ENCODE measurements at places on chromosomes 4 and X.

- no peak for DNase-seq
These were observed 86.3 kb downstream of the EGF start for GRCh38 chr4:109998867-109999584.

GRCh38 chr4:20203508-20203907 lies 48.2 kb upstream of the SLIT2 start:
- no peak for DNase-seq

- no peak for DNase-seq
These were observed 11.0 kb upstream of the CTBP1 start for GRCh38 chr4:1259966-1260365.

DNA sequence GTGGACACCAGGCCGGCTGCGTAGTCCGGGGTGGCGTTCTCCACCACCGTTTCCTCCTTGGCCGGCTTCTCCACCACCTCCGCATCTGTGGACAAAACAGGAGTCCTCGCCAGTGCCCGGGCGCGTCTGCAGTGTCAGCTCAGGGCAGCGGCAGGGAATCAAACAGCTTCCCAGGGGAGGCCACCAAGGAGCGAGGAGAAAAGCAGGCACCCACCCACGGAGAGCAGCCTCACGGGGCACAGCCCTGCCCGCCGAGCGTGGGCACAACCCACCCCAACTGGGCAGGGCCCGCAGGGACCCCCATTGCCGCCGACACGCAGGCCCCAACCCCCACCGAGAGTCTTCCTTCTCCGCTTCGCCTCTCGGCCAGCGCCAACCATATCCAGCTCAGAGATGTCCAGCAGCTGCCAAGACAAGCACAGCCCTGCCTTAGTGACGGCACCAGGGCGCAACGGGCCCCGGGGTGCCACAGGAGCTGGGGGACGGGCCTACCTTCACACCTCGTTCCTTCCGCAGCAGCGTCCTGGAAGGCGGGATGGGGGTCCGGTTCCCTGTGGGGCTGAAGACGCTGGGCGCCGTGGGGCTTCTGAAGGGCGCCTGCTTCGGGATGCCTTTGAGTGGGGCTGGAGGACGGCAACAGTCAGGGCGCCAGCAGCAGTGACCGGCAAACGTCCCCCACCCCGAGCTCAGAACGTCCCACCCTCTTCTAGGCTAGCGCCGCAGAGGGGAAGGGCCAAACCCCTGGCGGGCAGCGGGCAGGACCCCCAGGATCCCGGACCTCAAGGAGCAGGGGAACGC lies 22.8 kb downstream of the NELFA start:
- no peak for DNase-seq

DNA sequence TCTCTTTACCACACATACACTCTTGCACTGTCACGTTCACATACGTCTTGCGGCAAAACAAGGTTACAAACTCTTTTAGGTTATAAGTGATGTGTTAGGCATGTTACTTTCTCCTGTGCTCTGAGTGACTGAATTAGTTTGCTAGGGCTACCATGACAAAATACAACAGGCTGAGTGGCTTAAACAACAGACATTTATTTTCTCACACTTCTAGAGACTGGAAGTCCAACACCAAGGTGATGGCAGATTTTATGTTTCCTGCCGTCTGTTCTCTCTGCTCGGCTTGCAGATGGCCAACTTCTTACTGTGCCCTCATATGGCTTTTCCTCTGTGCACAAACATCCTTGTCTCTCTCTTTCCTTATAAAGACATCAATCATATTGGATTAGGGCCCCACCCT lies 1224.3 kb upstream of the TENM3 start:
- DNase-seq = no peak

- no peak for DNase-seq
These were observed 106.4 kb downstream of the PHKA2 start for GRCh38 chrX:18877469-18877868.

GRCh38 chr4:152236519-152237056 lies 299.3 kb downstream of the FBXW7 start:
- no peak for DNase-seq

DNA sequence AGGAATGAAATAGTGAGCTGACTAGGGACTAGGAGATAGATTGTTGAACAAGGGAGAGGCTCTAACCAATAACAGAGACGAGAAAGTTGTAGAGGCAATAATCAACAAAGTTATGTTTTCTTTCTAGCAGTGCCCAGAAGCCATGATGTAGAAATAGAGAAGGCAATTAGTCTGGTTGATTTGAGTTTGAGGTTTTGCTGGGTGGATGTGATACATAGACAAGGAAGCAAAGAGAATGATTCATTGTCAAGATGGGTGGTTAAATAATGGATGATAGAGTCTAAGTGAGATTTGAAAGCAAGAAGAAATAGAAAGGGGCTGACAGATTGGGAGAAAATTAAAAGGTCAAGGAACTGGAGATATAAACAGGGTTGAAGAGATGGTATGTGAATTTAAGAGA lies 11.2 kb downstream of the RBM41 start:
- DNase-seq = no peak

DNA sequence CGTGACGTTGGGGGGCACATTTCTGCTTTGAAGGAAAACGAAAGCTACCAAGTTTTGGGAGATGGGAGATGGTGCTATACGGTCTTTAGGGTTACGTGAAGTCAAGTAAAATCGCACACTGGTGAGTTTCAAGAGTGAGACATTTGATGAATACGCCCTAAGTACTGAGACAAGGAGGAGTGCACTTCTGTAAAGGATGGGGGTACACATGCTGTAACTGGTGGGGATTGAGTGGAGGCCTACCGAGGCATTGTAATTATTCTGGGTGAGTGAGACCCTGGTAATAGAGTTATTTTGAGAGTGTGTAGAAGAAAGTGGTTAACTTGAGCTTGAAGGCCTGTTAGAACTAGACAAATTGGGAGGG lies 536 bp downstream of the SH3BGRL start:
- DNase-seq = no peak

- DNase-seq = no peak
These were observed 280.5 kb downstream of the FBXW7 start for GRCh38 chr4:152255437-152255836.

DNA sequence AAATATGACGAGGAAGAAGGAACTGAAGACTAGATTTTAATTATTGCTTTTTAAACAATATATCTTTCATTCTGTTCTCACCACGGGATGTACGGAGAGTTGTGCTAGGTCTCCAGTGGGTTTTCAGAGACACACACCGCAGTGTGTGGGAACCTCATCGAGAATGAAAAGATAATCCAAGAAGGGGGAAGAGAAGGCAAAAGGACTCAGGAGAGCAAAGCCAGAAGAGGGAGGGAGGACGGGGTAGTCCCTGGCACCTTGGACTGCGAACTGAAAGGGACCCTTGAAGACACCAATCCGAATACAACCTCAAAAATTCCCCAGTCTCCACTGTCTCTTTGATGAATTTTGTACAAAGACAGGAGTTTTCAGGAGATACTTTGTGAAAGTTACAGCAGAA lies 932 bp upstream of the LEF1 start:
- no peak for DNase-seq

GRCh38 chr4:149296084-149296483 lies 519.6 kb downstream of the IQCM start:
- no peak for DNase-seq

Measured in liver (tissue), 10 donors.